Kidney epithelial cell (primary cell): ENCODE measurements at places on chromosomes 1 and 21.

DNA sequence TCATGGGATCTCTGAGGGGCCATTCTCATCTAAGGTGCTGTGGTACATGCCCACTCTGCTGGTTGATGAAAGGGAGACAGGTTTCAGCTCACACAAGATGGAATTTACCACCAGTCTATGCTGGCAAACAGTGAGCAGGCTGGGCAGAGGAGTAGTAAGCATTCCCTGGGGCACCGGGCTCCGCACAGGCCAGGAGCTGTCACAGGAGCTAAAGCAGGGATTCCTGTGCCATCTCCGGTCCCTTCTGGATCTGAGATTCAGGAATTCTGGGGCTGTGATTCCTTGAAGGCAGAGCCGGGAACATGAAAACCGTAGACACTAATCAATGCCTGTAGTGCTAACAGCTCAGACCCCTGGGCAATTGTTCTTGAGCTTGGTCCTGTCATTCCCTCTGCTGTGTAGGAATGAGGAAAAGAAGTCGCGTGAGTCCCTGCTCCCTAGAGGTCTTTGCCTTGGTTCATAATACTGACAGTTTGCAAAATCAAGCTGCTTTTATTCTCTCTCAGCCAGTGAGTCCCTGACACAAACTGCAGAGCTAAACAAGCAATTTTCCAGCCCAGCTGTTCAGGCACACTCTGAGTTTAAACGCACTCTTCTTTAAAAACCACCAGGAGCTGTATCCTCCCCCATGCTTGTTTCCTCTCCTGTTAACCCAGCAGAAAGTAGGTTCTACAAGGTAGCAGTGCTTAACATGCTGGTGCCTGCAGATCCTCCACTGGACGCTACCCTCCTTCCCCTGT lies 52.5 kb downstream of the MDM4 start:
- DNase-seq = no peak

DNA sequence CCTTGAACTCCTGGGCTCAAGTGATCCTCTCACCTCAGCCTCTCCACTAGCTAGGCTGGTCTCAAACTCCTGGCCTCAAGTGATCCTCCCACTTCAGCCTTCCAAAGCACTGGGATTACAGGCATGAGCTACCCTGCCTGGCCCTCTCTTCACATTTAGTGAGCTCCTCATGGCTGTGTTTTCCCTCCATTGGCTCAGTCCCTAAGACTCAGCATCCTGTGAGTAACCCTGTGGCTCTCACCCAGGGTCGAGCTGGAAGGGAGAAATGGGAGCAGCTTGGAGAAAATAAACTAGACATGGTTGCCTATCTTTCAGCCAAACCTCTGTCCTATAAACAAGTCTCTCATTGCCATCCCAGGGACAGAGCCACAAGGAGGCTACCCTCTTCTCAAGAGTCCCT lies 17.5 kb downstream of the NCF2 start:
- no peak for DNase-seq

- no peak for DNase-seq
Observed at GRCh38 chr1:49048188-49048587, 271.5 kb upstream of the BEND5 start.

- no peak for DNase-seq
Observed at GRCh38 chr21:20735257-20735656, 263.0 kb upstream of the NCAM2 start.

GRCh38 chr1:163824006-163824405 lies 502.3 kb downstream of the NUF2 start:
- peak; percentile 12 for DNase-seq

GRCh38 chr1:117600325-117600943 lies 5.4 kb upstream of the TENT5C start:
- no peak for DNase-seq

GRCh38 chr1:175178056-175178455 lies 14.5 kb downstream of the KIAA0040 start:
- no peak for DNase-seq

DNA sequence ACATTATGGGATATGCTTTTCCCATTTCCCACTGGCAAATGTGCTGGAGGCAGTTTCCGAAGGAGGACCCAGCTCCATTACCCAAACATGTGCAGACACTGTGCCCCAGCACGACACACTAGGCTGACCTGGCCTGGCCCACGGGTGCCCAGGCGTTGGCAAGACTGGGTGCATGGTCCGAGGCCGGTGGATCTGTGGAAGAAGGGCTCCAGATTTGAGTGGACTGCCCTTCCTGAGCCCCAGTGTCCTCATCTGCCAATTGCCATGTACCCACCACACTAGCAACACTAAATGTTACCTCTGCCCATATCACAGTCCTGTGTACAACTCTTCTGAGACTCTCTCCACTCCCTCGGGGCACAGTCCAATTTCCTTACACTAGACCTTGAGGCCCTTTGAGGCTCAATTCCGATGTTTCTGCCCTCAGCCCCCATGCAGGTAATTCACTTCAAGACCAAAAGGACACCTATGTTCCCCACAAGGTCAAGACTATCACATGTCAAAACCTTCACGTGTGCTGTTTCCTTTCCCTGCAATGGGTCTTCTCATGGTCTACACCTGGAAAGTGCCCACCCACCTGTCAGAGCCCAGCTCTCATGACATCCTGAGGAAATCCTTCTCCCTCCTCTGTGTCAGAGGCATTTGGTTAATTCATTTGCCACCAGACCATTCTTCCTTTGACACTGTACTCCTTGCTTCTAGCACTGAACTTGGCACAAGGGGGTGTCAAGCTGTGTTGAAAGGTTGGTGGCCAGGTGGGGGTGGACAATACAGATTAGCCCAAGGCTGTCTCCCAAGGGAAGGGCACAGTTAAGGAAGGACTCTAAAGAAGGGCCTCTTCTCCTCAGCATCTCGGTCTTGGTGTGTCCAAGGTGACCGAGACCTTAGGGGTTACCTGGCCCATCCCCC lies 124.9 kb downstream of the DMRTB1 start:
- no peak for DNase-seq

- DNase-seq = no peak
Observed at GRCh38 chr1:106548726-106549125, 507.7 kb upstream of the PRMT6 start.

- no peak for DNase-seq
Observed at GRCh38 chr21:37061926-37062592, 10.8 kb downstream of the PIGP start.

GRCh38 chr1:32111789-32112188 lies 3.9 kb downstream of the KPNA6 start:
- no peak for DNase-seq

DNA sequence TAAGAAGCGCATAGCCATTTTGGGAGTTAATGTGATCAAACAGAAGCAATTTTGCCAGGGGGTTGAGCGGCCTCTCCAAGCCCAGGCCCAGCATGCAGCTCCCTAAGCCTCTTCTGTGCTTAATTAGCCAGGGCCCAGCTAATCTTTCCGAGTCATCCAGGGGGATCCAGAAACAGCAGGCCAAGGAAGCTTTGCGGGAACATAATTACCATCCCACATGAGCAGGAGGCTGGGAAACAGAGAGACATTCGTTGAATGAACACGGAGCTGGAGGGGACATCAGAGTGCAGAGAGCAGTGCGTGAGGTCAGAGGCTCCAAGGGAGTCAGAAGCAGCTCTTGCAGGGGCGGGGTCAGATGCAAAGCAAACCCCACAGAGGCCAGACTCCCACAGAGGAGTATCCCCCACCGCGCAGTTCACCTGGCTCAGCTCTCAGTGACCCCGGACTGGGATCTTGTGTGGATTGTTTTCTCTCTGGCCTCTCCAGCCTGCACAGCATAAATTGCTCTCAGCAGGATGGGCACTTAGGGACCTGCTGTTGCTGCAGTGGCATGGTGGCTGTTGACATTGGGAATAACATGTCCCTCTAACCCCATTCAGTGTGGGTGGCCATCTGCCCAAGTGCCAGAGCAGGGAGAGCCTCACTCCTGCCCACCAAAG lies 657.4 kb downstream of the AJAP1 start:
- no peak for DNase-seq

GRCh38 chr1:36463463-36463802 lies 751 bp downstream of the MRPS15 start:
- DNase-seq = no peak

DNA sequence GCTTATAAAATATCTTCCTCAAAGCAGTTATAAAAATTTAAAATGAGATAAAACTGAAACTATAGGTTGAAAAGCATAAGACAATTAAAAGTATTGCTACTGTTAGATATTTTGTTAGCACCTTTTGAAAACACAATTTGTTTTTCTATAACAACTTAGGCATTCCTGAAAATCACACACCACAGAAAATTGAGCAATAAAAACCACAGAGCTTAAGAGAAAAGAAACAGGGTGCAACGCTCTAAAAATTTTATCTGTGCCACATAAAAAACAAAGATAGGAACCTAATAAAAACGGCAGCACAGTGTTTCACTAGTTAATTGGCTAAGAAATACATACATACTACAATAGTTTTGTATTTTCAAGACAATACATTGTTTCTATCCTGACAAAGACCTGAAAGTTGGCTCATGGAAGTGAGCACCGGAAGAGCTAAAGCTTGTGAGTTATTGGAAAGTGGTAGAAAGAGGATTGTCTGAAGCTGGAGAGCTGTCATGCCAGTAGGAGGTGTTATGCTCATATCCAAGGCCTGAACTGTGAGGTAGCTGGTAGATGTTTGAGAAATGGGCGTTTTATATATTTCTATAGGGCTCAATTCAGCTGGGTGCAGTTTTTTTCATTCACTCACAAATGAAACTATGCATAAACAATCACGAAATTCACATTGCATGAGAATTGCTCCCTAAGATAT lies 45.8 kb downstream of the RGS7 start:
- no peak for DNase-seq

GRCh38 chr1:153428791-153429190 lies 12.5 kb downstream of the S100A7A start:
- no peak for DNase-seq

DNA sequence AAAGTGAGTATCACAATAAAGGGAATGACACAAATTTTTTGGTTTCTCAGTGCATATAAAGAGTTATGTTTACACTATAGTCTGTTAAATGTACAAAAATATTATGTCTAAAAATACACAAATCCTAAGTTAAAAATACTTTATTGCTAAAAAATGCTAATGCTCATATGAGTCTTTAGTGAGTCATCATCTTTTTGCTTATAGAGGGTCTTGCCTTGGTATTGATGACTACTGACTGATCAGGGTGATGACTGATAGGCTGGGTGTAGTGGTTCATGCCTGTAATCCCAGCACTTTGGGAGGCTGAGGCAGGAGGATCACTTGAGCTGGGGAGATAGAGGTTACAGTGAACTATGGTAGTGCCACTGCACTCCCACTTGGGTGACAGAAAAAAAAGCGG lies 12.9 kb upstream of the NUF2 start:
- no peak for DNase-seq

DNA sequence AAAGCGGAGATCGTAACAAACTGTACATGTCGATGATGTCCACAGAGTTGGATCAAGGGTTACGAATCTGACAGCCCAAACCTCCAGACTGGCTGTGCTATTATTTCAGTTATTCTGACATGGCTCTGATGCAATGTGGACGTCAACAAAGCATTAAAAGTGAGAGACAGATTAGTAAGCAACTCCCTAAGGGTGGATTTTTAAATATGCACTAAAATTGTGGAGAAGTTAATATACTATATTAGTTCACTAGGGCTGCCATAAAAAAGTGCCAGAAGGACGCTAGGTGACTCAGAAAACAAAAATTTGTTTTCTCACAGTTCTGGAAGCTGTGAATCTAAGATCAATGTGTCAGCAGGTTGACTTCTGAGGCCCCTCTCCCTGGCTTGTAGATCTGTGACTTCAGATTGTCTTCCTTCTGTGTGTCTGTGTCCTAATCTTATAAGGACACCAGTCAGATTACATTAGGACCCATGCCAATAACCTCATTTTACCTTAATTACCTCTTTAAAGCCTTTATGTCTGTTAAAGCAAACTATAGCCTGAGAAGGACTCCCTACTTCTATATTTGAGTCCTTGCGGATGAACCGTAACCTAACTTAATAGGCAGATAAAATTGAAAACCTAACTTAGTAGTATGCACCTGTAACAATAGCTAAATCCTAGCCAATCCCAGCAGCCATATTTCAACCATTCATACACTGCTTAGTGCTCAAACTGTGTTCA lies 66.0 kb upstream of the BACH1 start:
- peak; percentile 38 for DNase-seq

DNA sequence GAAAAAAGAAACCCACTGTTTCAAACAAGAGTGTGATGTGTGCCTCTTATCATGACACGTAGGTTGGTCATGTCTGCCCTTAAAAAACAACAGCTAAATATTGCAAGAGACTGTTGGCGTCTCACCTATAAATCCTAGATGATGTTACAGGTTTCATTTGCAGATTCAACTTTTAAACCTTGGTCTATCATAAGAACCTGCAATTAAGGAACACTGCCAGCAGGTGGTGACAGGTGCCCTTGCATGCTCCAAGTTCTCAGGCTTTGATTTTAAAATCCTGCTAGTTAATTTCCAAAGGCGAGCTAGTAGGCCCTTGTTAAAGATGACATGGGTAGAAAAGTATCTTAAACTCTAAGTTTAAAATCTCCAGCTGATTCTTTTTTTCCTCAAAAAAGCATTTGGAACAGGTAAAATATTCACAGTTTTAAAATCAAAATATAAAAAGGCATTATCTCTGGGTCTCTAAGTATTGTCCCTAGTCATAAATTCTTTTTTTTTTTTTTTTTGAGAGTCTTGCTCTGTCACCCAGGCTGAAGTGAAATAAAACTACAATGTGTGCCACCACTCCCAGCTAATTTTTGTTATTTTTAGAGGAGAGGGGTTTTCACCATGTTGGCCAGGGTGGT lies 39.1 kb downstream of the CLSTN1 start:
- DNase-seq = no peak

DNA sequence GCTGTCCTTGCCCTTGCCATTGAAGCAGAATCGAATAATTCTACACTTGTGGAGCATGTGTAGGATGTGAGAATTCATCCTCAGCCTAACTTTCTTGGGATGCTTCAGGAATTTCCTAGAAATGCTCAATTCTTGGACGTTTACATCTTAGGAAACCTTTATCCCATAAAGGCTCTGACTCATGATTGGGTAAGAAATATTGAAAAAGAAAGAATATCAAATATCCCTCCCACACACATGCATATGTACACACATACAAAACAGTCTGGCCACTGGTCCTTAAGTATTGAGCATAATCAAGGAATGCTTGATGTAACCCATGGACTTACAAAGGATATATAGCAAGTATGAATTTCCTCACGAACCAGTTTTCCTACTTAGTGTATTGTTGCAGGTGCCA lies 83.9 kb upstream of the IPO9 start:
- no peak for DNase-seq

- no peak for DNase-seq
Observed at GRCh38 chr1:234926264-234926558, 202.4 kb downstream of the TOMM20 start.

- no peak for DNase-seq
Observed at GRCh38 chr1:98422816-98423215, 238.7 kb upstream of the SNX7 start.

DNA sequence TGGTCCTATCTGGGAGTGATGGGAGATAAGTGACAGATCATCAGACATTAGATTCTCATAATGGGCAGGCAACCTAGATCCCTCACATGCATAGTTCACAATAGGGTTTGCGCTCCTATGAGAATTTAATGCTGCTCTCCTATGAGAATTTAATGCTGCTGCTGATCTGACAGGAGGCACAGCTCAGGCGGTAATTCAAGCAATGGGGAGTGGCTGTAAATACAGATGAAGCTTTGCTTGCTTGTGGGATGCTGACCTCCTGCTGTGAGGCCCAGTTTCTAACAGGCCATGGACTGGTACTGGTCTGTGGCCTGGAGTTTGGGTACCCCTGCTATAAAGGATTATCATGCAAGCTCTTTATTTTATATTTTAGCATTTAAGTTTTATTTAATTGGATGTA lies 72.0 kb downstream of the ZMYM4 start:
- DNase-seq = no peak
